ENCODE measurements at places on chromosomes 3 and 15. TPM values are rescaled to one million over a fixed set of nuclear protein-coding genes. Genes with fewer than 3 reads are reported as not detected.

PEAK1 gene
- total RNA-seq = 10.4 TPM

CSTA gene
- 1.1 TPM for total RNA-seq

GOLGA8J gene
- total RNA-seq = 0.06 TPM

TLE3 gene
- total RNA-seq = 17.0 TPM

GORASP1 gene
- 34.9 TPM for total RNA-seq

CHDH gene
- total RNA-seq = 1.9 TPM

GPR62 gene
- not detected for total RNA-seq

C3orf85 gene
- not detected for total RNA-seq

AVEN gene
- total RNA-seq = 21.4 TPM

CPLX3 gene
- 0.05 TPM for total RNA-seq

C2CD4A gene
- 0.05 TPM for total RNA-seq

GMPPB gene
- 22.0 TPM for total RNA-seq

MKRN2 gene
- total RNA-seq = 23.3 TPM

TRH gene
- total RNA-seq = not detected

BNC1 gene
- total RNA-seq = 0.47 TPM

CPA3 gene
- total RNA-seq = not detected

PAQR5 gene
- 88.0 TPM for total RNA-seq

PLSCR4 gene
- total RNA-seq = 6.5 TPM

CATSPER2 gene
- total RNA-seq = 0.96 TPM
